Activated CD4-positive, alpha-beta T cell treated with anti-CD3 and anti-CD28 coated beads, Interleukin-2, amount 10 ng/mL, durations not matched to agents 7 days and 5 days (primary cell): ENCODE measurements at places on chromosomes 2 and 18. TPM values are rescaled to one million over a fixed set of nuclear protein-coding genes. Genes with fewer than 3 reads are reported as not detected.
A peak's percentile ranks its signal among the peaks of the same experiment; 100 is the strongest.

GRCh38 chr2:218983263-218983933 lies 1.6 kb downstream of the FEV start:
- no peak for DNase-seq

- DNase-seq: no peak
Measured at GRCh38 chr18:34592961-34593382, 117.1 kb upstream of the DTNA start.

- DNase-seq: no peak
Measured at GRCh38 chr2:74700643-74701372, 46.8 kb downstream of the SEMA4F start.

DNA sequence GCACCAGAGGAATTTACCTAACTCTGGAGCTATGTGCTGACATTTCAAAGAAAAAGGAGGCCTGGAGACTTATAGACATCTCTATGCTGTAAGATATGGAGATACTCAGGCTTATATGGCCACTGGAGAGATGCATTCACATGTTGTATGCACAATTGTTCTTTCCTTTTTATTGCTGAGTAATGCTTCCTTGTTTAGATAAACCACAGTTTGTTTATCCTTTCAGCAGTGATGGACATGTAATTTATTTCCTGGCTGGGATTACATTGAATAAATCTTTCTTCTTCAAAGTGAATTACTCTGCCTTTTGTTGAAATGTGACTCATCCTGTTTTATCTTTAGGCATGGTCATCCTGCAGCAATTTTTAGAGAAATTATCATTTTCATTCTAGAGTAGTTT lies 716.7 kb upstream of the GCFC2 start:
- DNase-seq: no peak

DNA sequence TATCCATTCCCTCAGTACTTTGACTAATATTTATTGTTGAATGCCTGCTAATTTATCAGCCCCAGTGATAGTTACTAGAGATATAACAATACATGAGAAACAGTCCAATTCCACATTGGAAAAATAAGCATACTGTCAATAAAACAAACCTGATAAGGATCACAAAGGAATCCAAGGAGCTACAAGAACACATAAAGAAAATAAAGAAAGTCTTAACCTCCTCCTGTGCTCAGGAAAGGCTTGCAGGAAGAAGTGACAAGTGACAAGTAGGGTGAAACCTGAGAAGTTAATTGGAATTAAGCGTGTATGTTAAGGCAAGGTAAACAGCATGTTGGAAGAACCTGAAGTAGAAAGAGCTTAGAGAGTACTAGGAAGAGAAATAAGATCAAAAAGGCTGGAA lies 20.3 kb upstream of the ASNSD1 start:
- no peak for DNase-seq

DNA sequence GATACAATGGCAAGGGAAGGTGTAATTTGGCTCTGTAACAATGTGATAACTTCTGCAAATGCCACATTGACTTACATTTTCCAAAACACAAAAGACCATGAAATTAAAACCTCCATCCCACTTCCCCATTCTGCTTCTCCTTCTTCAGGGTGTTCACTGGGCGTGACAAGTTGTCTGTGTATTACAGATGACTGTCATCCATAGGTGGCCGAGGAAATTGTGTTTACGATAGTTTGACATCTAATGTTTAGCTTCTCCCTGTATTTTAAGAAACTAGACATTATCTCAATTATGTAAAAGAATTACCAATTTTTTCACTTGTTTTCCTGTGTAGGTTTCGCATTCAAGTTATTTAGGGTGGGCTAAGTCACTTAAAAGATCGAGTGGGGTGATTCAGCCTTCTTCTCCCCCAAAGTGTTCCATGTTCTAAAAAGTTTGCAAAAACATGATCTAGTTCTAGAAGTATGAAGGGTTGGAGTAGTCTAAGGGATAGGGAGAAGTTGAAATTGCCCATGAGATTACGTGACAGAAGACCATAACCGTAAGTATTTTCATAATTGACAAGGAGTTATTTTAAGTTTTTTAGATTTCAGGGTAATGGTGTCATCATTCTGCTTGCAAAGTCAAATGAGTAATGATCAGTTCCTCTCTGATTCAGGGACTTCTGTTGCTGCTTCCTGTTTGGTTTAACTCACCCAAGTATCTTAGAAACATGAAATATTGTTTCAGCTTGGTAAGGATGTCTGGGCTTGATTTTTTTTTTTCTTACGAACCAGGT lies 25.2 kb upstream of the CYTIP start:
- peak; percentile 52 for DNase-seq

DNA sequence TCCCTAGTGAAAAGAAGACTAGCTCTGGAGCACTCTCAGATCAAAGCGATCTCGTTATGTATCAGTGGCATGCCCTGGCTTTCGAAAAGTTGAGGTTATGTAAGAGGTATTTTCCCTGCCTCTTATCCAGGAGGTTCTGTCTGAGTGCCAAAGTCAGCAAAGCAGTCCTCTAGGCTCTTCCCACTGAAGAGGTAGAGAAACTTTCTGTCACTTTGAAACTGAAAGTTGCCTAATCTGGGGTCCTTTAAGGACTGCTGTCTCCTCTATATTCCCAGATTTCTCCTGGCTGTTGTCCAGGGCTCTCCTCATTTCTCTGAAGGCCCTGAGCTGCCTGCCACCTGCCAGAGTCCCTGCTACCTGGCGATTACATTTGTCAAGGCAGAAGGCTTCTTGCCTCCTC lies 96.3 kb downstream of the B3GNT2 start:
- no peak for DNase-seq

- no peak for DNase-seq
Measured at GRCh38 chr2:113240915-113241911, 37.5 kb downstream of the PAX8 start.

GRCh38 chr2:25618676-25619075 lies 54.7 kb downstream of the DTNB start:
- DNase-seq: no peak

- DNase-seq: no peak
Measured at GRCh38 chr2:98355881-98356280, 9.6 kb downstream of the CNGA3 start.

The CCDC68 gene
- total RNA-seq: not detected

DNA sequence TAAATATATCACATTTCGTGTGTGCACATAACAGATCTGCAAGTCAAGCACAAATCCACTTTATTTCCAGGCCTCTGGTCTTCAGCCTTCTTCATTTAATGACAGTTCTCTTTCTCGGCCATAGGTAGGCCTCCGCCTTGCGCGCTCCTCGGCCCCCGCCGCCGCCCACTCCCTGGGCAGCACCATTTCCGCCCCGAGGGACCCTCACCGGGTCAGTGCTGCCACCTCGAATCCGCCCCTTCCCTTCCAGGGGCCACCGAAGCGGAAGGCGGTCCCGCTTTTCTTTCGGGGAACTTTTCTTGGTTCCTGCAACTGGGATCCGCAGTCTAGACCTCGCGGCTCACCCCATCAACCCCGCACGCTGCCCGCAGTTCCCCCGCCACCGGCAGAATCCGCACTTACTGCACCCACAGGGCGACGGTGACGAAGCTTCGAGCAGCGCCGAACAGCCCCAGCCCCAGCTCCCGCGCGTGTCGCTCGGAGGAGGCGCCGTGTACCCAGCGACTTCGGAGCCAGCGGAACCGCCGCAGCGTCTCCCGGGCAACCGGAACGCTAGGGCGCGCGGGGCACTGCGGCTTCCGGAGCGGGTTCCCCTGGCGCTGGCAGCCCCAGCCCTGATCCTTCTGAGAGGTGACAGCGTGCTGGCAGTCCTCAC lies at the start of gene CDKL4:
TSS of gene CDKL4 (minus strand) at position 502 of the 655 bp plus-strand sequence.
- peak; percentile 60 for DNase-seq

DNA sequence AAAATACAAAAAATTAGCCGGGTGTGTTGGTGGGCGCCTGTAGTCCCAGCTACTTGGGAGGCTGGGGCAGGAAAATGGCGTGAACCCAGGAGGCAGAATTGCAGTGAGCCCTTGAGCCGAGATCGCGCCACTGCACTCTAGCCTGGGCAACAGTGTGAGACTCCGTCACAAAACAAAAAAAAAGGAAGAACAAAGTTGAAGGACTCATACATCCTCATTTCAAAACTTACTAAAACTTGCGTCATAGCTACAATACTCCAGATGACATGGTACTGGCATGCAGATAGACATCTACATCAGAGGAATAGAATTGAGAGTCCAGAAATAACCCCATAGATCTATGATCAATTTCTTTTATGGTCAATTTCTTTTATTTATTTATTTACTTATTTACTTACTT lies 13.6 kb upstream of the CYP27C1 start:
- no peak for DNase-seq

GRCh38 chr2:204135752-204136151 lies 199.2 kb downstream of the ICOS start:
- DNase-seq: no peak

DNA sequence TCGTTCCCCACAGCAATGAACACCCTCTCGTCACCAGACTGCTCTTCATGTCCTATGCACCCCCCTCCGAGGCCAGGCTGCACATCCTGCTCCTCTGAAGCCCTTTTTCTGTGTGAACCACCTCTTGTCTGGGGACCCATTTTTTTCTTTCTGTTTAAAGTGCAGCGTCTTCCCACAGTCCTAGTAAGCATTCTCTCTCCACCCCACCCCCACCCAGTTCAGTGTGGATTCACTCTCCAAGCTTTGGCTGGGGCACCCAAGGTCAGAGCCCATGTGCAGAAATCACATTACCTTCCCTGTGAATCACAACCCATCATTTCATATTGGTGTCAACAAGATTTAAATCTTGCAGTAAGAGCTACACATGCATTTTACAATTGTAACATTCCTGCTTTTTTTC lies 26.4 kb upstream of the PKDCC start:
- DNase-seq: no peak

DNA sequence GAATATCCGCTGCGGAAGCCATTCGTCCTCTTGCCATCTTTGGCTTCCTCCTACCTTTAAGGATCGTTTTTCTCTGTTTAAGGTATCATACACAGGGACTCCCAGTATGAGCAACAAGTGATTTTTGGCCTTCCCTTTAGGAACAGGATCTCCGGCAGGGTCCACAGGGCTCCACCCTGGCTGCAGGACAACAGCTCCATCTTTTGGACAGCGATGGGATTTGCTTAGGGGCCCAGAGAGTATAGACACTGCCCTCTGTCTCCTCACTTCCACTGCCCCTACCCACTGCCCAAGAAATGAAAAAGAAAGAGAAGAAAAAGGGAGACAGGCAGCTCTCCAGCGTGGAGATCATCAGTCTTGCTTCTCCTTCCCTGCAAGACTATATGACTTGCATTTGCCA lies 224.5 kb downstream of the UXS1 start:
- no peak for DNase-seq

GRCh38 chr2:221350616-221351015 lies 221.5 kb downstream of the EPHA4 start:
- no peak for DNase-seq

GRCh38 chr2:96760986-96761832 lies 507 bp downstream of the CNNM4 start:
- peak; percentile 25 for DNase-seq

The COL5A2 gene
- 0.72 TPM for total RNA-seq

The DAW1 gene
- total RNA-seq: not detected

GRCh38 chr2:133317178-133317577 lies 251.1 kb downstream of the NCKAP5 start:
- DNase-seq: no peak

The GCG gene
- not detected for total RNA-seq

DNA sequence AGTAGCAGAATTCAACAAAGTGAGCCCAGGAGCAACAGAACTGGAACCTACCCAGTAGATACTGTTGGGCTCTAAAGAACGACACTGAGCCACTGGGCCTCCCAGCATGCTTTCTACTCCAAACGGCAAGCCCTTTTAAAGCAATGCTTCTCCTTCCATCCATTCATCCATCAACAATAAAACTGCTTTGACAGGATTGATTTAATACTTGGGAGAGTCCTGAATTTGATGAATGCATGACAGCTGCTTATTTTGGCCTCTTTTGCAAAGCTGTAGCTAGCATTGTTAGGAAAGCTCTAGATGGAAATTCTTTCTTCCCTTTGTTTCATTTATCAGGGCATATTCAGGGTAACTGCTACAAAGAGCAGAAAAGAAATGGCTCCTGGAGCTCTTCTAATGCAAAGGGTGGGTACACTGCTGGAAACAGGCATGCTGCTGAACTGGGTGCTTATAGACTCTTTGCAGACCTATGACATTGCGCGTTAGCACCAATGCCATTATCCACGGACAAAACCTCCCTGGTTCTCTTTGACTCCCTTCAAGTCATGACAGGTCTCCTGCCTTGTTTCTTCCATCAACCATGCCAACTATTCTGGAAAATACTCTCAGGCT lies 138.4 kb upstream of the HNRNPA3 start:
- no peak for DNase-seq

DNA sequence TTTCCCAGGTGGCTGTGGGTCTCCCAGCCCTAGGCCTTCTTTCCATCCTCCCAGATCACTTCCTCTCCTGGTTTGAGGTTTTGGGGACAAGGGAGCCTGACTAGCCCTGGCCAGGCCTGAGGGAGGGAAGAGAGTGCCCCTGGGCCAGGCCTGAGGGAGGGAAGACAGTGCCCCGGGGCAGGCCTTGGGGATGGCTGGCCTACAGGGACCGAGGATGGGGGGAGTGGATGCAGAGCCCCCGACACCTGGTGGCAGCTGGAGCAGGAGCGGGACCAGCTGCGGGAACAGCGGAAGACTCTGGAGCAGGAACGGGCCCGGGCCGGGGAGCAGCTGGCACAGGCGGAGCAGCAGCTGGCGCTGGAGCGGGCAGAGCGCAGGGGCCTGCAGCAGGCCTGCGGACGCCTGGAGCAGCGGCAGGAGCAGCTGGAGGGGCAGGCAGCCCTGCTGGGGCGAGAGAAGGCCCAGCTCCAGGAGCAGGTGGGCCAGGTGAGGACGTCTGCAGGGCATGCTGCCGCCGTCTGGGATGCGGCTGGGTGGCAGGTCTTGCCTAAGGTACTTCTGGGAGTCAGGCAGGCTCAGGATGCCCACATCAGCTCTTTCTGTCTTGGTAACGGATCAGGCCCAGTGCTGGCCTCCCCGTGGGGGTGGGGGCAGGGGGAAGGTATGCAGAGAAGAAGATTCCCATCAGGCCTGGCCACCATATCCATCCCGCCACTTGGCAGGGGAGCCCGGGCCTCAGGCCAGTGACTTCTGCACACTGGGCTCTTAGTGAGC lies 29.2 kb downstream of the CROCC2 start:
- DNase-seq: no peak

DNA sequence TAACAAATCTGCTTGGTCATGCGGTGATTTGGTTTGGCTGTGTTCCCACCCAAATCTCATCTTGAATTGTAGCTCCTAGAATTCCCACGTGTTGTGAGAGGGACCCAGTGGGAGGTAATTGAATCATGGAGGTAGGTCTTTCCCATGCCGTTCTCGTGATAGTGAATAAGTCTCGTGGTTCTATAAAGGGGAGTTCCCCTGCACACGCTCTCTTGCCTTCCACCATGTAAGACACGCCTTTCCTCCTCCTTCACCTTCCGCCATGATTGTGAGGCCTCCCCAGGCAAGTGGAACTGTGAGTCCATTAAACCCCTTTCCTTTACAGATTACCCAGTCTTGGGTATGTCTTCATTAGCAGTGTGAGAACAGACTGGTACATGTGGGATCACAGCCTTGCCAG lies 36.7 kb downstream of the TRABD2A start:
- no peak for DNase-seq

DNA sequence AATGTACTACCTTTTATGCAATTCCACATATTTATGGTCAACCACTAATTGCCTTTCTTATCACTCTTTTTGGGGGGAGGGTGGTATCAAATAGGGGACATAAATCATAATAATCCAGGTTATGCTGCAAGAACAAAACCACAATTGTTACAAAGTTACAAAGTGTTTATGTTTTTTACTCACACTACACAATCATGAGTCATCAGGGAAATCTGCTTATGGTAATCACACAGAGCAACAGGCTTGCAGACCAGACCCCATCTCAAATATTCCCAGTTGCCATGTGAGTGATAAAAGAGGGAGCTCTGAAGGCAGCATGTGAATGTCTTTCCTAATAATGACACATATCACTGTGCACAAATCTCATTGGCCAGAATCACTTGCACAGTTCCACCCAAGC lies 304.7 kb upstream of the TMEFF2 start:
- no peak for DNase-seq

The HOXD11 gene
- total RNA-seq: not detected

The IGFBP2 gene
- 10.9 TPM for total RNA-seq
